NCI-H1417 treated with DMSO at 0.1 percent for 48 hours (cell line): ENCODE measurements at places on chromosomes 11 and 22.

- no peak for DNase-seq
Observed at GRCh38 chr22:40757071-40757470, 62.1 kb downstream of the SLC25A17 start.

DNA sequence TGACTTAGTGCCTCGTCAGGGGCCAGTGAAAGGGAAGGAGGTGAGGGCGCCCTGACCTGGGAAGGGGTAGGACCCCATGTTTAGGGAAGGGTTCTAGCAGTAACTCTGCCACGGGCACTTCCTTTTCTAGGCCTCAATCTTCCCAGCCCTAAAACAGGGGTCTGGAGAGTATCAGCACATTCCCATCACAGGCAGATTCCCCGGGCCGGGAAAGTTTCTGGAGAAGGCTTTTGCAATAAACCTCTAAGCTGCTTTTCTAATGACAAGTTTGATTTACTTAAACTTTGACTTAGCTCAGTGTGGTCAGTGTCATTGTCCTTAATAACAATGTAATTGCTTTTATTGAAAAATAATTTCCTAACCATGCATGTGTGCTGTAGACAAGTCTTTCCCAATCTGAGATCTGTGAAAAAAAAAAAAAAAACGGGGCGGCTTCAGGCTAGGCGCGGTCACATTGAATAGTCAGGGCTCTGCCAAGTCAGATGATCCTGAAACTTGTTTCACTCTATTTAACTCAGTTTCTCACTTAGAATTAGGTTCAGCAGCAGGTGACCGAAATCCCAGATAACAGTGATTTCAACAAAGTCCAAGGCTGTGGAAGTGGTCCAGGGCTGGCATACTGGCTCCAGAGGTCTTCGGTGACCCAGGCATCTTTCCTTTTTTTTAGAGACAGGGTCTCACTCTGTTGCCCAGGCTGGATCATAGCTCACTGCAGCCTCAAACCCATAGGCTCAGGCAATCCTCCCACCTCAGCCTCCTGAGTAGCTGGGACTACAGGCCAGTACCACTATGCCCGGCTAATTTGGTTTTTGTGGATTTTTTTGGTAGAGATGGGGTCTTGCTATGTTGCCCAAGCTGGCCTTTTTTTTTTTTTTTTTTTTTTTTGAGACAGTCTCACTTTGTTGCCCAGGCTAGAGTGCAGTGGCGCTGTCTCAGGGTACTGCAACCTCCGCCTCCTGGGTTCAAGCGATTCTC, 19.5 kb upstream of the TAB1 start:
- no peak for DNase-seq

- no peak for DNase-seq
Observed at GRCh38 chr22:50526834-50527801, 1.7 kb upstream of the SCO2 start.

GRCh38 chr11:8221917-8222495, 41.7 kb downstream of the LMO1 start:
- DNase-seq: no peak
